ENCODE measurements at places on chromosomes 5 and 9.

GRCh38 chr5:112419164-112419985, at the start of gene EPB41L4A:
EPB41L4A (minus strand) TSS chr5:112419277; CDS start chr5:112419039, 238 bp downstream.
- DNase-seq = no peak

GRCh38 chr5:38755181-38755580, 90.6 kb upstream of the OSMR start:
- DNase-seq = no peak

DNA sequence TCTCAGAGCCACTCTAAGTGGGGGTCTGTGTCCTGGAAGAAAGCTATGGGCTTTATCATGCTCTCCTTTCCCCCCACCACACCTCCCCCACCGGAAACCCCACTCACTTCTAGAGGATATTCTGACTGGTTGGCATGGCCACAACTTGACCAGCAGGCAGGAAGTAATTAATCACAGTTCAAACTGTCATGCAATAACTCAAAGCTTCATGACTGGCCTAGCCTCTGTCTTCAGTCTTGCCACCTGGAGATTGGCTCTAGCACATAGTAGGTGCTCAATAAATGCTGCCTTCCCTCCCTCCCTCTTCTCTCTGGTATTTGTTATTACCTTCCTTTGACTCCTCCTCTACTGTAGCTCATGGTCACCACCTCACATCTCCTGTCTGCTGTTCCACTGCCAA, 124.7 kb downstream of the GABBR2 start:
- DNase-seq = no peak

- DNase-seq = no peak
Observed at GRCh38 chr5:7548596-7548995, 152.7 kb downstream of the ADCY2 start.

- no peak for DNase-seq
Observed at GRCh38 chr9:107624234-107624948, 134.8 kb upstream of the KLF4 start.

DNA sequence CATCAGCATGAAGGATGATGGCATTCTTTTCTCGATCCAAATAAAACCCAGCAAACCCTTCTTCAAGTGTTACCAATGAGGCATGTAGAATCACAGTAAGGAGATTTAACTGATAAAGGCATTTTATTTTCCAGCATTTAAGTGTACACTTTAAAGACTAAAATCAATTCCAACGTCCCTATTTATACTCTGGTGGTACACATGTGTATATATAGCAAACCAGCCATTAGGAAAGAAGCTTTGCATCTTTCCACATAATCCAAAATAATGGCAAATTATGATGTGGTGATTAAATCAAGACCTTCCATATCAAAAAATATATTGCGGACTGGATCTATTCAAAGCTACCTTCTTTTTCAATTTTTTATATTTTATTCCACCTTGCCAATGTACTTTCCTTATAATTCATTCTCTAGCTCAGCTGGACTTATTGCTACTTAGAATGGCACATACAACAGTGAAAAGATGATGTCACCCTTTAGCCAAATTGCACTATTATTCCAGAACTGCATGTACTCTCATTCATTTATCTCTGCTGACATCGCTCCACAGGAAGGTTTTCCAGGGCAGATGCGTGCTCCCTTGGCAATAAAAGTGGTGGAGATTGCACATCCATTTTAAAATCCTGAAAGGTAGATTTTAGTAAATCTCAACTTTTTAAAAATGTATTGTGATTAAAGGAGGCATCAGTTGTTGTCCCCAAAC, 63.3 kb upstream of the SLC30A5 start:
- no peak for DNase-seq

GRCh38 chr5:172102913-172103626, 85.0 kb downstream of the STK10 start:
- DNase-seq = peak; percentile 75

GRCh38 chr9:81022177-81022576, 667.2 kb downstream of the TLE1 start:
- no peak for DNase-seq

GRCh38 chr9:85276741-85277140, 465.0 kb downstream of the AGTPBP1 start:
- no peak for DNase-seq

DNA sequence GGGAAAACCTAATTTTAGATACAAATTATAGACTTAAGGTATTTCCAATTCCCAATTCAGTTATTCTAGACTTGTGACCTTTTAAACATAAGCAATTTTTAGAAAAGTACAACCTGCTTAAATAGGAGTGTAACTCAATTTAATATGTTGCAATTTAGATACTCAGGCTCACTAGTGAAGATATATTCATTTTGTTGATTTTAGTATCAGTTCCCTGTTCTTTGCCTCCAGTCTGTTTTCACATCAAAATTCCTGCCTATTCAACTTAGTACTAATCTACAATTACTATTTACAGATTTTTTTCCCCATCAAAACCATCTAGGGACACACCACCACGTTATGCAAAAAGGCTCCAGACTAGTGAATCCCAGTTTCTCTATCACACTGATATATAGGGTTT, 30.4 kb downstream of the PWWP2A start:
- DNase-seq = no peak

DNA sequence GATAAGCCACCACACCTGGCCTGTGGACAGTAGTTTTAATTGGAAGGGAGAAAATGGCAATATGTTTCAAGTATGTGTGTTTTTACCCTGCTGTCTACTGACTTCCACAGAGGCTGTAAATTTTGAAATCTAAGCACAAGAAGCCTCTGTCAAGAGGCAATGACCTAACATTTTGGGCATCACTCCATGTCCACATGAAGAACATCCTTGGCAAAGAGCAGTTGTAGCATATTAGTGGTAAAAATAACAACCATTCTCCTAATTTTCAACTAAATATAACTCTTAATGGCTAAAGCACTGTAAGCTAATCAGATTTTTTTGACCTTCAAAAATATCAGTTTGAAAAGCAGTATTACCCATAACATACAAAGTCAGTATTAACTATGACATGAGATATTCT, 100.3 kb upstream of the APC start:
- DNase-seq = no peak

GRCh38 chr5:172878933-172879752, 45.1 kb downstream of the ERGIC1 start:
- no peak for DNase-seq

GRCh38 chr9:38057416-38058195, 11.4 kb downstream of the SHB start:
- DNase-seq = no peak

DNA sequence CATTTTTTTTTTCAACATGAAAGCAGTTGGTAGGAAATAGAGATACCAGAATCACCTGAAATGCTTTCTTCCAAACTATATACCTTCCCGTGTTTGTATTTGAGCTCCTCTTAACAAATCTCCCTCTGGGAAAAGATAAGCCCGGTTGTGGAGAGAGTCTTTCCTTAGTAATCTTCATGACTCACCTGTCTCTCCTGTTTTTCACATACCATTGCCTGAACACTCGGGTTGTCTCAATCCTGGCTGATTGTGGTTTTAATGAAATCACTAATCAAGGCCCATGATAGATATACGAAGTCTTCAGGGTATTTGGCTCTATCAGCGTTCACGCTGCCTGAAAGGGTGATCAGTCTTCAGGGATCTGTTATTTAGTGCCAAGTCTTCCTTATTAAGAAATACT, 136.7 kb downstream of the MAN2A1 start:
- no peak for DNase-seq

DNA sequence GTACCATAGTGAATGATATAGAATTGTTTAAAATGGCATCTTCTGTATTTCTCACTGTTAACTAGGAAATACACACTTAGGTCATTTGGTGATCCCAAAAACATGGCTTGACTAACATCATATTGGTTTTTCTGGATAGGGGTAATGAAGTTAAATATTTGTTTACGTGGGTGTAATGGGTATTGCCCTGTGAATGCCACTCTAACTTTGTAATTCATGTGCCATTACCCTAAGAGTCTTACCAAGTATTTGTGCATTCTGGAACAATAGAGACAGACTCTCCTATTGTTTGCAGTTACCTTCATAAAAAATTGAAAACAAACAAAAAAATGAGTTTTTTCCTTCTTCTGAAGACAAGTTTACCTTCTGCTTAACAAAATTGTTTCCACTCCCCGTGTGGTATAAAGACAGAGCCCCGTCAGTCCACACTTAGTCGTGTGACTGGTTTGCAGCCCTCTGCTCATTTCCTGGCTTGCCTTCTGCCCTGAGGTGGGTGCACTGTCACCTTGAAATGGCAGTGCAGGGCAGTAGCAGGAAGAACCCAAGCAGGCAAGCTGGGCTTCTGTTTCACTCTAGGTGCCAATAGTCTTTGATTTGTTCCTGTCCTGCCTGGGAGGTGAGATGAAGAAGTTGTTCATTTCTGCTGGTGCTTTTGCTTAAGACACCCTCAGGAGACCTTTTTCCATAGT, 9.6 kb upstream of the CATSPER3 start:
- no peak for DNase-seq

DNA sequence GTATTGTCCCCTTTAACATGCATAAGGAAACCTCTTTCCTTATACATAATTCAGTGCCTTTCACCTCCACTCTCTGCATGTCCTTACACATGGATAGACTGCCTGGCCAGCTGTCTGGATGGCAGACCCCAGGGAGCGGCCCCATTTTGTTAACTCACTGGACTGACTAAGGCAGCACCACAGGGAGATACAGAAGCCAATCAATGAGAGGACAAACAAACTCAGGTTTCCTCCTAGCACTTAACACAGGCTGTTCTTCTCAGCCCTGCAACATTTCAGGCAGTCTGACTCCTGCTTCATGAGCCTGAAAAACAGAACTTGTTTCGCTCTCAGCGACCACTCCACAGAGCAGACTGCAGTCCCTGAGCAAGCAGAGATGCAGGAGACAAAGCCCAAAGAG, 135.4 kb upstream of the RASEF start:
- DNase-seq = no peak

GRCh38 chr5:50302815-50303490, 138.1 kb downstream of the EMB start:
- DNase-seq = no peak

DNA sequence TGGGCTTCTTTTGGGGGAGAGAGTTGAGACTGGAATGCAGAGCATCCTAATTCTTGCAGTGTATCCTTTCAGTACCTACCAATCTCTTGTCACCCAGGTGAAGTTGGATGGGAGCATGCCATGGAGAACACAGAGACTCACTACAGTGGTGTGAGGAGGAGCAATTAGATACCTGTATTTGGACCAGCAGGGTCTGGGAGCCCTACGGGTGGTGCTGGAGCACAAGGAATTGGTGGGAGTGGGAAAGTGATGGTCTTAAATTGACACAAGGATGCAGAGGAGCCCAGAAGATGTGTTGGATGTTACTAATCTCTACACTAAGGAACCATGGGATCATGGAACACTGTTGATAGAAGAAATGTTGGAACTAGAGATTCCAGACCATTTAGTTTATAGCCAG, 212.7 kb downstream of the CHSY3 start:
- no peak for DNase-seq

DNA sequence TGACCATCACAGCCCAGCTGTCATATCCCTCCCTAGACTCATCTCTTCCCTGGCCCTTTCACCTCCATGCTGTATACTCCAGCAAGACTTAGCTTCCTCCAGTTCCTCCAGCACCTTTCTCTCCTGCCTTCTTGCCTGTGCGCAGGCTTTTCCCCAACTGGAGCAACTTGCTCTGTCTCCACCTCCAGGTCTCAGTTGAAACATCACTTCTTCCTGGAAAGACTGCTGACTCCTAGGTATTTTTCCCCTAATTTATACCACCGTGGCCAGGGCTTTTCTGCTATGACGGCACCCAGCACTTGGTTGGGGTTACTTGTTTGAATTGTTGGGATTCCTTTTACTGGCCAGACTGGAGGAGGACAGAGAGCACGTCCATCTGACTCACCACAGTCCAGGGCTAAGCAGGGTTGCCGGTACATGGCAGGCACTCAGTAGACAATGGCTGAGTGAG, 67.5 kb downstream of the KCNIP1 start:
- DNase-seq = no peak

DNA sequence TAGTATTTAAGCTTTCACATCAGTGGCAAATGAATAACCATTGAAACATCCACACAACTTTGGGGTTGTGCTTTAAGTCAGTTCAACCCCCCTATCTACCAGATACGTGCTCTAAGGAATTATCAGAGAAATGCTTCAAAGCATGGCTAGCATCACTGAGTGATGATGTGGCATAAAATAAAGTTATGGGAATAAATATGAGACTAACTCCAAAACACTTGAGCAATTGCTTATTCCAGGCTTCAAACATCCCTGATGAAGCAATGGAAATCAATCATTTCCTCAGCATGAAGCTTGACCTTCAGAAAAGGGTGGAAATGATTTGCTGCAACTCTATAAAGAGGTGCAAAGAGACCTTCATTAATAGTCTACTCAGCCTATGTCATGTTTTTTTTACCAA, 292.0 kb upstream of the SMC2 start:
- DNase-seq = no peak

DNA sequence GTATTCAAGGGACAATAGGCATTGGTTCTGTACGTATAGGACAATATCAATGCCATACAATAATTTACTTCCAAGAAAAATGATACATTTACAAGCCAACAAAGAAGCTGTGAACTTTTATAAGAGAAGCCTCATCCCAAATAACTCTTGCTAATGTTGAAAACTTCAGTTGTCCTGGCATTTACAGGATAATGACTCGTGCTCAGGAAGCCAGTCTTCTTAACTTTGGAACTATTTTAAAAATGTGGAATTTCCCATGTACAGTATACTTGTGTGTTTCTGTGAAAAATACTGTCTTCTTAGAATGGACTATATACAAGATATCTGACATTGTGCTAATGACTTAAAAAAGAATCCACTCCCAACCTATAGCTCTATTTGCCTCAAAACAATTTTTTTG, 1479.3 kb upstream of the CDH9 start:
- DNase-seq = no peak

- no peak for DNase-seq
Observed at GRCh38 chr9:115046199-115046598, 71.8 kb downstream of the TNC start.

- no peak for DNase-seq
Observed at GRCh38 chr5:64384765-64385164, 121.0 kb upstream of the RGS7BP start.

DNA sequence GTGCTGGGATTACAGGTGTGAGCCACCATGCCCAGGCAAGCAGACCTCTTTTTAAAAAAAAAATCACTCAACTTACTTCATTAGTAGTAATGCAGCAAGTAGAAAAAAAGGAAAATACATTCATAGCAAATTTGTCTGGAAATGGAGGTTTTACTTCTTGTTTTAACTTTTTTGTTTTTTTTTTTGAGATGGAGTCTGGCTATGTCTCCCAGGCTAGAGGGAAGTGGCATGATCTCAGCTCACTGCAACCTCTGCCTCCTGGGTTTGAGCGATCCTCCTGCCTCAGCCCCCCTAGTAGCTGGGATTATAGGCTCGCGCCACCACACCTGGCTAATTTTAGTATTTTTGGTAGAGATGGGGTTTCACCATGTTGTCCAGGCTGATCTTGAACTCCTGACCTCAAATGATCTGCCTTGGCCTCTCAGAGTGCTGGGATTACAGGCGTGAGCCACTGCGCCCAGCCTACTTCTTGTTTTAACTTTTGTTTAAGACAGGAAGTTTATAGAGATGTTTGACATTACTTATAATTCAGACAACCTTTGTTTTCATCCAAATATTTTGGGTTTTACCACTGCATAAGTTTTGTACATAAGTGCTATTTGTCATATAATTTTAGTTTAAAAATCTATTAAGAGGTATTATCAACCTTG, 26.5 kb downstream of the UBE2R2 start:
- no peak for DNase-seq

All from omental fat pad (tissue), 4 donors.